ENCODE measurements at places on chromosomes 11 and 22.

DNA sequence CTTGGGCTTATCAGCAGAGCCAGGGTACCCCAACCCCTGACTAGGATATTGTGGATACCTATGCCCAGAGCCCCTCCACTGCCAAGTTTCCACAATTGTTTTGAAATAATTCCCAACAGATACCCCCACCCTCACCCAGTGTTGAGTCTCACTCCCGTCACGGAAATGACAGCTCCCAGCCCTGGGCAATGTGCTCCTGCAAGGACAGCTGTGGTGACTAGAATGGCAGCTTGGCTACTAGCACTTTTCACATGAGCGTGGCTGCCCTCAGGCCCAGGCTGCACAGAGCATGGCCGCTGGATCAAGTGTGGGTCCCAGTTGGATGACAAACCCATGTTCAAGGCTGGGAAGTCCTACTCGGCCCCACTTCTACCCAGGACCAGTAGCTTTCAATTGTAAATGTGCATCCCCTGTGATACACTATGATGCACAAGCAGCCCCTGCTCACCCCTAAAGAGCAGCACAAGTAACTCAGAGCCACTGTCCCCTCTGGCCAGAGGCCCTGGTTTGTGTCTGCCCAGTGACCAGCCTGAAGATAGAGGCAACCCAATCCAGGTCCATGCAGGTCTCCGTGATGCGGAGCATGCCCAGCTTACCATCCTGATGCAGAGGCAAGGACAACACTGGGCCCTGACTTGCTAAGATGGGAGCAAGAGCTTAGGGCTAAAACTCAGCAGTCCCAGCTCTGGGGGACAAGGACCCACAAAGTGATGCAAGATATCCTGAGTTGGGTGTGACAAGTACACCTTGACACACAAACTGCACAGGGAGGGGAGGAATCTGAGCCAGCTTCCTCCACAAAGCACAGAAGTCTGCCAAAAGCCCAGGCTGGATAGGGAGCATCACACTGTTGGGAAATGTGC is 13.2 kb downstream of the KCNQ1OT1 start:
- DNase-seq = no peak

- DNase-seq = no peak
Measured at GRCh38 chr22:24413736-24414385, 13.5 kb upstream of the ADORA2A start.

- DNase-seq = no peak
Measured at GRCh38 chr11:59413646-59414045, 12.6 kb downstream of the OR5A2 start.

- DNase-seq = no peak
Measured at GRCh38 chr22:45482169-45482568, 20.5 kb upstream of the FBLN1 start.

DNA sequence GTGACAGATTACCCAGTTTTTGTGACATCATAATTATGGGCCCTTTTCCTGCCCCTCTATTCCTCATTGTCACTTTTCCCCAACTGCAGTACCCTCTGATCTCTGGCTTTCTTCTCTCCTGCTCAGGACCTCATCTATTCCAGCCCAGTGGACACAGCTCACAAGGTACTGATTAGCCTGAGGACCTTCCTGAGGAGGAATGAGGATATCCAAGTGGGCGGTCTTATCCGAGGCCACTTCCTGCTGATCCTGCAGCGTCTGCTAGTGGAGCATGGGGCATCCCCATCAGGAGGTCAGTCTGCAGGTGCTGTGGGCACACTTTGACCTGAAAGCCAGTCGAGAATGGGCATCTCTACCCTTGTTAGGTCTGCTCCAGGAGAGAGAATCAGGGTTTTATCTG is 24.5 kb upstream of the CCDC134 start:
- no peak for DNase-seq

DNA sequence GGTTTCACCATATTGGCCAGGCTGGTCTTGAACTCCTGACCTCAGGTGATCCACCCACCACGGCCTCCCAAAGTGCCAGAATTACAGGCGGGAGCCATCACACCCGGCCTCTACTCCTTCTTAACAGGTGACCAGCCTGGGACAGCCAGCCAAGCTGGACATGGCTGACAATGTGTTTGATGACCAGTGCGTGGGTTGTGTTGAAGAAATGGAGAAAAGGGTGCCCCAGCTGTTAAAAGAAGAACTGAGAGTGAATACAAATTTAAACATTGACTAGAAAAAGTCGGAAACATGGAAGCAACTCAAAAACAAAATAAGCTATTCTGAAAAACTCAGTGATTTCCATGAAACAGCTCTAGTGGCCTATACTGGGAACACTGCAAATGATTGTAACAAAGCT is 86.5 kb upstream of the CLPB start:
- no peak for DNase-seq

DNA sequence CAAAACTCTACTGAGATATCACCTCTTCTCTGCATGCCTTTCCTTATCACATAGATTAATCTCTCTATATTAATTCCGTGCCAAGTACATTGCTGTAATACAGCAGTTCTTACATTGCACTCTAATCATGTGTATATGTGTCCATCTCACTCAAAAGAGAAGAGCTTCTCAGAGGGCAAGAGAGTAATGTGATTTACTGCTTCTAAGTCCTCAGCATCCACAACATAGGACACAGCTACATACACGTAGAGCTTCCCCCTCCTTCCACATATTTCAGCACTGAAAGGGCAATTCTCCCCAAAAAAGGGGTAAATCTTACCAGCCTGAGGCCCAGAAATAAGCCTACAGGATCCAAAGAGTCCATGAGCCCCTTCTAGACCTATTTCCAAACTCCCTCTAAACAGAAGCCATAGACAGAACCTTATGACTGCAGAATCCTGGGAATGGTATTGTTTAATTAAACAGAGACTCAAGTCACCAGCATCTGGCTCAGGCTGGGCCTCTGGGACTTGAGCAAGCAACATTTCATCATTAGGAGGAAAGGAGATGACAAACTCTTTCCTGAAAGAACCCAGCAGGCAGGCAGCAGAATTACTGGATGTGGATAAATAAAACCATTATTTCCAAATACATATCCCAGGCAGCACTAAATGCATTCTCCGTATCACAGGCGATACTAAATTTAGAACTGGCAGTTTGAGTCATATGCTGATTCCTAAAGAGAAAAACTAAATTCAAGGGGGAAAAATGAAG is 87.2 kb downstream of the KCNC1 start:
- DNase-seq = no peak

- no peak for DNase-seq
Measured at GRCh38 chr22:43238526-43239006, 51.6 kb upstream of the TTLL12 start.

All from esophagus squamous epithelium (tissue), 5 donors.